ENCODE measurements at places on chromosomes 6 and 20.

- DNase-seq, result no peak
Observed at GRCh38 chr6:938271-938905, 245.4 kb upstream of the EXOC2 start.

GRCh38 chr6:84756877-84757276 lies 7.5 kb downstream of the TBX18 start:
- no peak for DNase-seq

GRCh38 chr6:26165261-26165790 lies 78.1 kb downstream of the HFE start:
- no peak for DNase-seq

DNA sequence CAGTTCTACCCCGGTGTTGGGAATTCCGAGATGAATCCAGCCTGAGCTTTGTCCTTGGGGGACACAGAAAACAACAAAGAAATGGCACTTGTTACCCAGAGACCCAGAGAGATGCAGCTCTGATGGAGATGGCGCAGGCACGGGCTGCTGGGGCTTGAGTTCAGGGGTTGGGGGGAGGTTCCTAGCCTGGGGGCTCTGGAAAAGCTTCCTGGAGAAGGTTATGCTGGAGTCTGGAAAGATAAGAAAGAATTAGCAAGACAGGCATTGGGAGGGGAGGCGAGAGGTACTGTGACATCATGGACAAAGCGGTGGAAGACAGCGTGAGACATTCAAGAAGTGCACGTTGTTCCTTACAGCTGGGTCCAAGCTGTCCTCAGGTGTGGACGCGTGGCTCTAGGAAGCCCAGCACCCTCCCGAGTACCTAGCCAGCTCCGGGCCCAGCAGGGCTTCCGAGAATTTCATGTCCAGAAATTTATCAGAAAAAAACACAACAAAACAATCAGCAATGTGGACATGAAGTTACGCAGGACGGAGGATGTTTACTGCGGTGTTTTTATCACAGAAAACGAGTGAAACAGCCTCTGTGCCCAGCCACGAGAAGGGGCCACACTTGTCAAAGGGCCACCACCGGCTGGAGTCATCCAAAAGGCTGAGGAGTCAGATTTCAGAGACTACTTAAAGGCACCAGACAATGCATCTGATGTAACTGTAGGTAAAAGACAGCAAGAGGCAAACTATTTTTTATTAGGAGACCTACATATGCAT lies 39.5 kb downstream of the C20orf203 start:
- DNase-seq, result no peak

GRCh38 chr20:50911716-50912115 lies 19.5 kb downstream of the ADNP start:
- no peak for DNase-seq

DNA sequence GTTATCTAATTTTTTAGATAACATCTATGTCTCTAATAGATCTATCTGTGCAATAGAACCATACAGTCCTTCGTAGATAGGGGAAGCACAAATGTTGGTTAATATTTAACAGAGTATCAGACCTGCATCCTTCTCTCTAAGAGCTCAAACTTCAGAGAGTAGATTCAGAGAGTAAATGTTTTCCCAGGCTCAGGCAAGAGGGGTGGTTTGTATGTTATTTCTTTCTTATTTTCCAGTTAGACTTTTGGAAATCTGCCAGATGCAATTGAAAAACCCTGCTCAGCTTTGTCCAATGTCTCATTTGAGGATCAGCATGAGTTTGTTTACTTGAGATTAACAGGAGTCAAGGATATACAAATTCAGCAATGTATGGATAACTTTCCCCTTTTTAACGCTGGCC lies 361.9 kb downstream of the BCKDHB start:
- DNase-seq, result no peak

DNA sequence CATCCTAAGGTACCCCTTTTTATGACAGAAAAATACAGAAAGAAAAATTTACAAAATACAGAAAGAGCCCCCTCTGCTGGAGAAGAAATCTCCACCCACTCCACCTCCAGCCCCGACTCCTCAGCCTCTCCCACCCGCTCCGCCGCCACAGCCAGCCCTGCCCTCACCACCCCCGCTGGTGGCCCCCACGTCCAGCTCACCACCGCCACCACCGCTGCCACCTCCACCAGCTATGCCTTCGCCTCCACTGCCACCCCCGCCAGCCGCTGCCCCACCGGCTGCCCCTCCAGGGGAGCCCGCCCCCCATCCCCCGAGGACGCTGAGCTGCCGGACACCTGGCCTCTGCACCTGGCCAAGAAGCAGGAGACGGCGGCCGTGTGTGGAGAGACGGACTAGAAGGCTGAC lies 17.7 kb downstream of the WFDC2 start:
- no peak for DNase-seq

- DNase-seq, result no peak
Observed at GRCh38 chr20:1816384-1817381, 78.5 kb upstream of the SIRPA start.

DNA sequence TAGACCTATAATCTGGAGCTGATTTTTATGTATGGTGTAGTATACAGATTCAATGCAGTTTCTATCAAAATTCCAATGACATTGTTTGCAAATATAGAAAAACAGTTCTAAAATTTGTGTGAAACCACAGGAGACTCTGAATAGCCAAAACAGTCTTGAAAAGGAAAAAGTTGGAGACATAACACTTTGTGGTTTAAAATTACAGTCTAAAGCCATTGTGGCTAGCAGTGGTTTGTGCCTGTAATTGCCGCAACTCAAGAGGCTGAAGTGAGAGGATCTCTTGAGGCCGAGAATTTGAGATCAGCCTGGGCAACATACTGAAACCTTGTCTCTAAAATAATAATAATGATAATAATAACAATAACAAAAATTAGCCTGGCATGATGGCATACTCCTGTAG lies 213.7 kb downstream of the CDKAL1 start:
- DNase-seq, result no peak

- DNase-seq, result no peak
Observed at GRCh38 chr6:35907750-35908149, 13.1 kb downstream of the SRPK1 start.

- no peak for DNase-seq
Observed at GRCh38 chr20:2946988-2947961, 74.0 kb downstream of the PTPRA start.

- DNase-seq, result no peak
Observed at GRCh38 chr6:54916858-54917257, 70.3 kb downstream of the FAM83B start.

DNA sequence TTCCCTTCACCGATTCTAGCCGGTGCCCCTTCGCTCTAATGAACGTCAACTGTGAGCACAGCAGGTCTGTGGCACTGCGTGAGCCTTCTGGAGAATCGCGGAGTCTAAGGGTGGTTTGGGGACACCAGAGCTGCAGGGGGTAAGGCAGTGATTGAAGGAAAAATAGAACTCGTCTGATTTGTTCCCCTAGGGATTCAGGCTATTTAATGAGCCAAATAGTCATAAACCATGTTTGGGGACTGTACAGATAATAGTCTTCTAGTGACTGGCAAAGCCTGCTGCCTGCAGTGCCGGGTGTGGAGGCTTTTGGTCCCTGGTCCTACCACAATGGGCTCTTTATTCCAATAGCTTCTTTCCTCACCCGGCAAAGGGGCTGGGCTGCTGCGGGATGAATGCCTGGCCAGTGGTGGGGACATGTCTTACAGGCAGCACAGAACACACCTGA lies 11.1 kb upstream of the NTSR1 start:
- DNase-seq, result no peak

- no peak for DNase-seq
Observed at GRCh38 chr6:47527274-47527673, 49.7 kb downstream of the CD2AP start.

DNA sequence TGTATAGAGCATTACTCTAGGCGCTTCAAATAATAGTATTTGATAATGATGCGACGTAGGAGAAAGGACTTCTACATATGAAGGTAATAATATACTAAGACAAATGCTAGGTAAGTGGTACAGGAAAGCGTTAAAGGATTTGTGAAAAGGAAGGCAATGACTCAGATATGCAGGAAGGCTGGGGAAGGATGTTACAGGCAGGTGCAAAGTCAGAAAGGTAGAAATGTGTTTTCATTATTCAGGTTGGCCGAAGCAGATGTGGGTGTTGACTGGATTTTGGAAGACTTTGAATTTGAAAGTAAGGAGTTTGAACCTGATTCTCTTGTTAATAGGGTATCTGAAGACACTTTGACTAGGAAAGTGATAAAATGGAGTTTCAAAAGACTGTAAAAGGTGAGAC lies 51.0 kb downstream of the STK4 start:
- no peak for DNase-seq

- DNase-seq, result peak; percentile 57
Observed at GRCh38 chr6:28161410-28162079, 19.9 kb downstream of the ZKSCAN8 start.

- no peak for DNase-seq
Observed at GRCh38 chr6:129748212-129748900, 38.4 kb upstream of the ARHGAP18 start.

- DNase-seq, result no peak
Observed at GRCh38 chr6:3848380-3848779, 793 bp upstream of the FAM50B start.

- no peak for DNase-seq
Observed at GRCh38 chr6:130520221-130520620, 154.4 kb downstream of the TMEM200A start.

DNA sequence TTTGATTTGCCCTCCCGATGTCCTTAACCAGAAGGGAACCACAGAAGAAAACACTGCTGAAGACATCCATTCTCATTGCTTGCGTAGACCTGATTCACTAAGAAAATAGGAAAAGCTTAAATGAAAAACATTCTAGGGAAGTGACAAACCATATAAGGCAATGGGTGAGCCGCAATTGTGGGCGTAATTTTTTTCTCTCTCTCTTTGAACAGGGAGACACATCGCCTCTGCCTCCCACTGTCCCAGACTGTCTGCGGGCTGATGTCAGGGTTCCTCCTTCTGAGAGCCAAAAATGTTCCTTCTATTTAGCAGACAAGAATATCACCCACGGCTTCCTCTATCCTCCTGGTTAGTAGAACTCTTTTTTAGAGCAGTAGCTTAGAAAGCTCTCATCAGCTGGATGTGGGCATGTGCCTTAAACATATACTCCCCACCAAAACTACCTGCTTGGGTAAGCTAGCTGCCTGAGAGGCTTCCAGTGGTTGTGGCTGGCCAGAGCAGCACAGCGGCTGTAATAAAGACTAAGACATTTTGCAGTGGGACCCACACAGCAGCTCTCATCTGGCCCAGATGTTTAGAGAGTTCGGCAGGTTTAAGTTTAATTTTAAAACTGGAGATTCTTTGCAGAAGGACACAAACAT lies 22.7 kb upstream of the CTAGE9 start:
- DNase-seq, result no peak

- DNase-seq, result no peak
Observed at GRCh38 chr6:111802015-111802414, 71.2 kb downstream of the FYN start.

- DNase-seq, result no peak
Observed at GRCh38 chr6:42966571-42966970, 6.0 kb downstream of the GNMT start.

DNA sequence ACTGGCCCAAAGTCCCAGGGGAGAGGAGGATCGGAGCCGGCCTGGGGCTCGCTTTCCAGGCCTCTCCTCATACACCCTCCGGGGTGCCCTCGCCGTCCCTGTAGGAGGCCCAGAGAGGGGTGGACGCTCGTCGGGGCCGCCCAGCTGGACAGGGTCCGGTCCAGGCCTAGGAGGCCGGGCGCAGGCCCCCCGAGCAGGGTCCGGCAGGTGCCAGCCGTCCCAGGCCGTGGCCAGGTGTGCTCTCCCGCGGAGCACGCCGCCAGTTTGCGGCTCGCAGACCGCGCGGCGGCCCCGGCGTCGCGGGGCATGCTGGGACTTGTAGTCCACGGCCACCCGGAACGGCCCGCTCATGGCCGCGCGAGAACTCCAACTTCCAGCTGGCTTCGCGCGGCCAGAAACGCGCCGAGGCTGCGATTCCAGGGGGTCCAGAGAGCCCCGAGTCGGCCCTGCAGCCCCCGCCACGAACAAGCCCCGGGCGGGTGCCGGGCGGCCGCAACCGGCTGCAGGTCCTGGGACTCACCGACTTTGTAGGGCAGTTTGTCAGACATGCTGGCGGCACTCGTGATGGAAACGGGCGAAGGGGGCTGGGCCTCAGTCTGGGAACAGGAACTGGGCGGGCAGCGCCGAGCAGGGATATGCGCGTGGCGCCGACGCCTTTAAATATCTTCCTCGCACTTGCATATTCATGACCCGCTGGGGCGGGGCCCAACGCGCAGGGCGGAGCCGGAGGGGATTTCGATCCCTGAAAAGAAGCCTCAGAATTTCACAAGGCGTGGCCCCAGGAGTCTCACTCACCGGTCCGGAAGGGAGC lies at the start of gene AHCY:
TSS of gene AHCY (minus strand) at position 633 of the 811 bp plus-strand sequence. CDS start at position 548, 85 bp downstream.
- peak; percentile 86 for DNase-seq

GRCh38 chr20:11401988-11402387 lies 515.7 kb upstream of the BTBD3 start:
- no peak for DNase-seq

DNA sequence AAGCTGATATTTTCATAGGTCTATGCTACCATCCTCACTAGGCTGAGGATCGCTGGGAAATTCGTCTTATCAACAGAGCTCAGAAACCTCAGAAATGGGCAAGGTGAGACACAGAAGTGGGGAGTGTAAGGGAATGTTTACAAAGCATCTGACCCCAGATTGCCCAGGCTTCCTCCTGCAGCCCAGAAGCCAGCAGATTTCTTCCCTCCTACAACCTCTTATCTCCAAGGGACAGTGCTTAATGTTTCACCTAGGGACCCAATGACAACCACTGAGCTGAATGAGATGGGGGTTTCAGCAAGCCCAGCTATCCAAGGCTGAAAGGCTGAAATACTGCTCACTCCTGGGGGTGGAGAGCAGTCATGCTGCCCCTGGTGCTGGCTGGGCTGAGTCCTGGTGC lies 52.4 kb upstream of the TBC1D7 start:
- DNase-seq, result no peak

- DNase-seq, result no peak
Observed at GRCh38 chr6:120938876-120939472, 395.3 kb downstream of the TBC1D32 start.

DNA sequence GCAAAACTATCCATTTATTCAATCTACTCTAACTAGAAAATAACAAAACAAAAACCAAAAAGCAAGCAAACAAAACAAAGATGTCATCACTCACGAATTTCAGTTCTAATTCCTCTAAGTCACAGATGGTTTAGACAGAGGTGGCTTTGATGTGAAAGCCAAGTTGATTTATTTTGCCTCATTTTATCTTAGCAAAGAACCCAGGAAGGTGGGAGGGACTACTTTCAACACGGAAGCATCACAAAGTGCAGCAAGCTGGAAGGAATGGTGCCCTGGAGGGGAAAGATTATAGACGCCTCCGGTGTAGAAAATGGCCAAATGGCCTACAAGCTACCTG lies 88.4 kb downstream of the LAMP5 start:
- no peak for DNase-seq

GRCh38 chr20:47400685-47401084 lies 44.2 kb upstream of the ZMYND8 start:
- no peak for DNase-seq

- no peak for DNase-seq
Observed at GRCh38 chr6:135750081-135750480, 101.4 kb upstream of the PDE7B start.

GRCh38 chr6:19463250-19463649 lies 373.9 kb upstream of the ID4 start:
- DNase-seq, result no peak

Measured in activated T-helper 1 cell treated with anti-CD3 and anti-CD28 coated beads, Interleukin-2, amount 50 U/mL, for 16 hours (primary cell).